ENCODE measurements at places on chromosomes 7 and 10.

DNA sequence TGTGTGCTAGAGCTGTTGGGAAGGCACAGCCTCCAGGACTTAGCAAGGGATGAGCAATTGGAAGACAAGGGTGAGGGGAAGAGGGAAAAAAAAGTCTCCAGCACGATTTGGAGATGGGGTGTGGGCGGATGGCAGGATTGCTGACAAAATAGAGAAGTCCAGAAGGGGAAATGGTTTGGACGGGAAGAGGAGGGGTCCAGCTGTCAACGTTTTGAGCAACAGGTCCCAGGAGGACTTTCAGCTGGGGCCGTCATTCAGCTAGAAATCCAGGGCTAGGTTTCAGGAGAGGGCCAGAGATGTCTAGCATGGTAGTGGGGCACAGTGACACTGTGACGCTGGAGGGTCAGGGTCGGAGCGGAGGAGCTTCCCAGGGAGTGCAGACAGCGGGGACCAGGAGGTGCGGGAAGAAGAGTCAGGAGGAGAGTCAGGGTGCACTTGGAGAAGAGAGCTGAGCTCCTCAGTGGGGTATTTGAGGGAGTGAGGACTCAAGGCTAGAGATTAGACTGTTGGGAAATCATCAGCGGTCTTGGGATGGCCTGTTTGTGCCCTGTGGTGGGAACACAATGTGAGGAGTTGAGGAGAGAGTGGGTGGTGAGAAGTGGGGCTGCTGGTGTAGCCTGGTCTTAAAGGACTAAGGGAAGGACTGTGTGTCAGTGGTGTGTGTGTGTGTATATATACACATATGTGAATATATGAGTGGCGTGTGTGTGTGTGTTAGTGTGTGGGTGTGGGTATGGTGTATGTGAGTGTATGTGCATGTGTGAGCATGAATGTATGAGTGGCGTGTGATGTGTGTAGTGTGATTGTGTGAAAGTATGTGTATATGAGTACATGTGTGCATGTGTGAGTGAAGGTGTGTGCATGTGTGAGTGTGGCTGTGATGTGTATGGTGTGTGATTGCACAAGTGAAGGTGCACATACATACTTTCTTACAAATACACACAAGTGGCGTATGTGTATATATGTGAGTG lies 3.8 kb downstream of the ZYX start:
- H3K27ac ChIP-seq = no peak overlapping the region
- H3K36me3 ChIP-seq = peaks cover 21% of the 10 kb centered on the region

DNA sequence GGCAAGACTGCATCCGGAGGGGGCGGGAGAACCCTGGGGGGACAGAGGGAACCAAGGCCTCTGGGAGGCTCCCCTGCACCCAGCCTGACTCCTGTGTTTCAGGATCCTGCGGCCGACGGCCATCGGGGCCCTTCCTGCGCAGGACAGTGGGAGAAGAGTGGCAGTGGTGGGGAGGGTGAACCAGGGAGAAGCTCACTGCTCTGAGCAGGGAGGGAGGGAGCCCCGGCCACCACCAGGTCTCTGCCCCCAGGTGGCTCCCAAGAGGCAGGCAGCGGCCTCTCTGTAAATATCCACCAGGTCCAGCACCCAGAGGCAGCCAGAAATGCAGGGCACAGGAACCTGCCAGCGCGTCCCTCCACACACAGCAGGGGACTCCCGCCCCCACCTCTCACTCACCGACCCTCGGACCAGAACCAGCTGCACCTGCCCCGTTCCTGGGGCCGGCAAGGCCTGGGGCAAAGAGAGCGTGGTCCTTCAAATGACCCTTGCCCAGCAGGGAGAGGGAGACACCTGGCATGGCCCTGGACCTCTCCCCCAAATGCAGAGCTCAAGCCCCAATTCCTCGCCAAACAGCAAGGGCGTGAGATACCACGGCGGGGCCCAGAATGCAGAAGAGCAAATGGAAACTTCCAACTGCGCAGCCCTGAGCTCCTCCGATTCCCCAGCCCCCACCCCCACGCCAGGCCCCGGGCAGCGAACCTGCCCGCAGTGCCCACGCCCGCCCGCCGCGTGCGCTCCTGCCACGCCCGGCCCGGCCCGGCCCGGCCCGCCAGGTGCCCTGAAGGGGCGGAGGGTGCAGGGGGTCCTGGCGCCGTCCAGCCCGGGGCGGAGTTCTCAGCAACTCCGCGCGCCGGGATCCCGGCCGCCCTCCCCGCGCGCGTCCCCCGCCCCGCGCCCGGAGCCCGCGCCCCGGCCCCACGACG lies 805 bp downstream of the RASGEF1A start:
- H3K27me3 ChIP-seq = peaks cover 87% of the 10 kb centered on the region
- peak; percentile 71 for DNase-seq
- H3K27ac ChIP-seq = no peak overlapping the region
- H3K4me1 ChIP-seq = peaks cover 9% of the 10 kb centered on the region
- no peaks in the 10 kb centered on the region for H3K36me3 ChIP-seq

- no peaks in the 10 kb centered on the region for H3K27me3 ChIP-seq
- H3K36me3 ChIP-seq = peaks cover 66% of the 10 kb centered on the region
- no peak overlapping the region for H3K27ac ChIP-seq
- no peak for DNase-seq
- H3K4me1 ChIP-seq = peaks cover 59% of the 10 kb centered on the region
Measured at GRCh38 chr7:2985866-2986265, 57.8 kb downstream of the CARD11 start.

DNA sequence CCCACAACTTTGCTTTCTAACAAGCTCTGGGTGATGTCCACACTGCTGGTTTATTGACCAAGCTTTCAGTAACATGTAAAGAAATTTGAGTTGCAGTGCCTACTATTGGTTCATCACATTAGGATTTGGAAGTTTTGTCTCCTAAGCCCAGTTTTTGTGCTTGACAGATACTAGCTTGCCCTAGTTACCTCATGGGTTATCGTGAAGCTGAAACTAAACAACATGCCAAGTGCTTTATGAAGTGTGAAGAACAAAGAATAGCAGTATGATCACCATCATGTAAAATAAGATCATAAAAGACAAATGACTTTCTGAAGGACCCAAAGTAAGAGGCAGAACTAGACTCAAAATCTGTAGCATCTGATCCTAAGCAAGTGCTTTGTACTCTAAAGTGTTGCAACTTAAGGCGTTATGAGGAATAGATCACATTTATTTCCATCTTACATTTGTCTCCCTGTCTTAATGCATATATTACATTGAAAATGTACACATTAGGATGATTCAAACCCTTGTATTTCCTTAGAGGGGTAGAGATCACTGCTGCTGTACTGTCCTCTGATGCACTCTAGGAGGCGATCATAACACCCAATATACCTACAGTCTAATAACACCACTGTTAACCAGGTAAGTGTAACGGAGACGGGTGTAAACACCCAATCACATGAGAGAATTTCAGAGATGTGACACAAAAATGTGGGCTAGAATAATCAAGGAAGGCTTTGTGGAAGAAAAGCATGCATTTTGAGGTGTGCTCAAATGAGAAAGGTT lies 71.3 kb downstream of the NRCAM start:
- H3K27me3 ChIP-seq = no peaks in the 10 kb centered on the region
- no peak overlapping the region for H3K27ac ChIP-seq
- no peaks in the 10 kb centered on the region for H3K36me3 ChIP-seq

- no peaks in the 10 kb centered on the region for H3K36me3 ChIP-seq
- DNase-seq = no peak
- H3K4me1 ChIP-seq = no peaks in the 10 kb centered on the region
- H3K27me3 ChIP-seq = peaks cover 8% of the 10 kb centered on the region
- H3K27ac ChIP-seq = no peak overlapping the region
Measured at GRCh38 chr7:6360841-6361240, 86.9 kb downstream of the DAGLB start.

GRCh38 chr10:46224414-46224682 lies 62.4 kb upstream of the ANTXRL start:
- H3K27me3 ChIP-seq = no peaks in the 10 kb centered on the region
- H3K4me3 ChIP-seq = no peak overlapping the region
- DNase-seq = no peak
- H3K36me3 ChIP-seq = peaks cover 36% of the 10 kb centered on the region

DNA sequence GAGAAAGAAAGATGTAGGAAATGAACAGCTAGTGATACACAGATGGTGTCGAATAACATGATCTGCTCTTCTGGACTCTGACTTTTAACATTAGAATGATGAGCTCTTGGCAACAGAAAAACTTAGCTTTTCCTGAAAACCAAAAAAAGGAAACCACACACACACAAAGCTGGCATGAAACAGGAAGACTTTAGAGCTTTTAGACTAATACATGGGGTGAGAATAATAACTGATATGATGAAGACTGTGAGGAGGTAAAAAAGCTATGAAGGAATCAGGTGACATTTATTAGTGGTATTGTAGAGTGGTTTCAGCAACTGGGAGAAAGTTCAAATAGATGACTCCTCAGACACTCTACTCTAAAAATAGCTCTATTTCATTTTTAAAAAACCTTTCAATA lies 491.9 kb downstream of the PARD3 start:
- DNase-seq = no peak
- H3K27ac ChIP-seq = no peak overlapping the region
- no peak overlapping the region for H3K4me3 ChIP-seq
- H3K27me3 ChIP-seq = no peaks in the 10 kb centered on the region

- H3K27me3 ChIP-seq = peaks cover 13% of the 10 kb centered on the region
- DNase-seq = no peak
- H3K4me3 ChIP-seq = no peak overlapping the region
Measured at GRCh38 chr10:49381111-49381900, 14.6 kb downstream of the DRGX start.

GRCh38 chr10:13201132-13201531 lies 33.0 kb downstream of the UCMA start:
- H3K4me3 ChIP-seq = no peak overlapping the region
- peaks cover 46% of the 10 kb centered on the region for H3K36me3 ChIP-seq
- no peaks in the 10 kb centered on the region for H3K27me3 ChIP-seq
- H3K27ac ChIP-seq = no peak overlapping the region
- no peaks in the 10 kb centered on the region for H3K4me1 ChIP-seq
- DNase-seq = no peak

DNA sequence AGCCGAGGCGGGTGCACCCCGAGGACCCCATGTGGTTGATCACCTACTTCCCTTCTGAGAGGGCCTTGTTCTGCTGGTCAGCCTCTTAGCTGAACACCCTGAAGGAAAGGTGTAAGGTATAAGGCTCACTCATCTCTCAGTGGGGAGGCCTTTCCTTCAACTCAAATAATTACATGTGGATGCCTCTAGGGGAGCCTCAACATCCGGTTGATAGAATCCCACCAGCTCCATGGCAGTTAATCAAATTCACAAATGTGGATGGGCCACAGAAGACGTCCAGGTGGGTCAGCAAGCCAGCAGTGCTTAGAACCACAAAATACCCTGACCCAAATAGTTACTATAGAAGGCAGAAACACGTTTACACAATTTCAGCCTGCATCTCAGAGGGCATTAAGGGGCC lies 37.7 kb upstream of the ZNF32 start:
- no peak for DNase-seq
- no peak overlapping the region for H3K27ac ChIP-seq
- H3K27me3 ChIP-seq = peaks cover 61% of the 10 kb centered on the region
- no peaks in the 10 kb centered on the region for H3K36me3 ChIP-seq
- peaks cover 9% of the 10 kb centered on the region for H3K4me1 ChIP-seq

- H3K4me1 ChIP-seq = no peaks in the 10 kb centered on the region
- DNase-seq = no peak
- H3K27ac ChIP-seq = no peak overlapping the region
Measured at GRCh38 chr7:150835702-150836280, 16.5 kb upstream of the AOC1 start.

GRCh38 chr10:100878291-100878910 lies 34.4 kb upstream of the SLF2 start:
- H3K36me3 ChIP-seq = no peaks in the 10 kb centered on the region
- no peak overlapping the region for H3K27ac ChIP-seq
- H3K27me3 ChIP-seq = peaks cover 48% of the 10 kb centered on the region
- DNase-seq = peak; percentile 55
- H3K4me3 ChIP-seq = no peak overlapping the region

DNA sequence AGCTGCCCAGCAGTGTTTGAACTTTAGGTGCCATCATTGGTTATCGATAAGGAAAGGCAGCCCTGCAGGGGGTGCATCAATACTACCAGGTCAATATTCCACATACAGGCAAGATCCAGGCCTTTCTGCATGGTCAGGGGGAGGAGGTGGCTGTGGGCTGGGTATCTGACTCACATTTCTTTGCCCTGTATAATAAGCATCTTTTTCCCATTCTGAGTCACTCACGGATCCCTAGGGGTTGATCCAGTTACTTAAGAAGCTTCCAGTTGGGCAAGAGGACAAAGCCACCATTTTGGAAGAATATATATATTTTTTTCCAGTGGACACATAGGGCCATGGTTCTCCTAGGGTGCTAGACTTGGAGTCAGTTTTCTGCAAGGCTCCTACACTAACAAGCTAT lies 114.2 kb upstream of the HABP2 start:
- no peak overlapping the region for H3K27ac ChIP-seq
- H3K4me3 ChIP-seq = no peak overlapping the region
- H3K27me3 ChIP-seq = peaks cover 8% of the 10 kb centered on the region
- no peak for DNase-seq
- no peaks in the 10 kb centered on the region for H3K36me3 ChIP-seq

- no peak overlapping the region for H3K27ac ChIP-seq
- no peaks in the 10 kb centered on the region for H3K27me3 ChIP-seq
- DNase-seq = no peak
Measured at GRCh38 chr10:36393801-36394200, 731.6 kb upstream of the ANKRD30A start.

GRCh38 chr10:87660484-87661133 lies 931 bp downstream of the PAPSS2 start:
- H3K4me3 ChIP-seq = peak overlapping the region; percentile 71
- no peak for DNase-seq
- no peaks in the 10 kb centered on the region for H3K36me3 ChIP-seq

DNA sequence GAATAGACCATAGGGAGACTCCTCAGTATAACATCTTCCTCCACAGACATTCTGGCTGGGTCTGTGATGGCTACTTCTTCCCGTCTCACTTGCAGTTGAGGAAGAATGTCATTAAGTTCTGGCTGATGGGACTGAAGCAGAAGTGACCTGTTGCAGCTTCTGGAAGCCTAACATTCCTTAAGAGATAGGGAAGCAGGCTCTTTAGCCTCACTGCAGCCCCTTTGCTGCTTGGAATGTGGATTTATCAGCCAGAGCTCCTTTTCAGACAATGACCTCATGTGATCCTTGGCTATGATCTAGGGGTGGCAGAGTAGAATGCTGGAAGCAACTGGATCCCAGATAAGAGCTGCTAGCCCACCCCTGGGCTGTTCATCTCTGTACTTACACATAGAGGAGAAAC lies 142.5 kb downstream of the RNF216 start:
- H3K27me3 ChIP-seq = no peaks in the 10 kb centered on the region
- DNase-seq = no peak
- H3K36me3 ChIP-seq = peaks cover 33% of the 10 kb centered on the region
- no peak overlapping the region for H3K4me3 ChIP-seq
- H3K4me1 ChIP-seq = peaks cover 32% of the 10 kb centered on the region

- no peak overlapping the region for H3K4me3 ChIP-seq
- peaks cover 23% of the 10 kb centered on the region for H3K27me3 ChIP-seq
- H3K36me3 ChIP-seq = no peaks in the 10 kb centered on the region
- H3K27ac ChIP-seq = no peak overlapping the region
- no peaks in the 10 kb centered on the region for H3K4me1 ChIP-seq
Measured at GRCh38 chr10:78570633-78571235, 498.0 kb upstream of the ZMIZ1 start.

DNA sequence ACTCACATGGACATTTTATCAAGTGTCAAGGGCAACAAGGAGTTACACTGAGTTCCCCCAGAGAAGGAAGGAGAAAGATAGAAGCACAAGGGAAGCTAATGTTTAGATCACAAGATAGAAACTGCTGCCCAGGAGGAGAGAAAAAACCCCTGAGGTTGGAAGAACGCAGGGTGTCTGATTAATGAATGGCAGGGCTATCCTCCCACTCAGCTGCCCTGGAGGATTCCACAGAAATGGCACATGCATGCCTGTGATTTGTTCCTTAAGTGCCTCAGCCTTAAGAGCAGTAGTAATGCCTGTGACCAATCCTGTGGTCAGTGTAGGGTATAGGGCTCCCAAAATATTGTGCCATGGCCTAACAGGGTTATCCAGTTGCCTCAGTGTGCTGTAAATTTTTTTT lies 20.2 kb downstream of the DNAJB9 start:
- H3K36me3 ChIP-seq = no peaks in the 10 kb centered on the region
- no peak overlapping the region for H3K27ac ChIP-seq
- peaks cover 21% of the 10 kb centered on the region for H3K27me3 ChIP-seq
- H3K4me3 ChIP-seq = no peak overlapping the region
